ENCODE measurements at places on chromosomes 12 and 14. TPM values are rescaled to one million over a fixed set of nuclear protein-coding genes. Genes with fewer than 3 reads are reported as not detected.

- no peaks in the 10 kb centered on the region for H3K4me1 ChIP-seq
- DNase-seq: no peak
- no peak overlapping the region for H3K27ac ChIP-seq
- no peaks in the 10 kb centered on the region for H3K36me3 ChIP-seq
- H3K27me3 ChIP-seq: no peaks in the 10 kb centered on the region
Measured at GRCh38 chr12:51636581-51636980, 45.5 kb downstream of the SCN8A start.

- no peaks in the 10 kb centered on the region for H3K4me1 ChIP-seq
- no peak overlapping the region for H3K27ac ChIP-seq
- no peaks in the 10 kb centered on the region for H3K36me3 ChIP-seq
- no peak overlapping the region for H3K4me3 ChIP-seq
- no peak for DNase-seq
- no peaks in the 10 kb centered on the region for H3K27me3 ChIP-seq
Measured at GRCh38 chr12:67048371-67048770, 220.8 kb upstream of the CAND1 start.

- peak overlapping the region; percentile 48 for H3K4me3 ChIP-seq
- peak overlapping the region; percentile 92 for H3K27ac ChIP-seq
- H3K36me3 ChIP-seq: no peaks in the 10 kb centered on the region
- peaks cover 82% of the 10 kb centered on the region for H3K4me1 ChIP-seq
Measured at GRCh38 chr12:45235087-45236025, 19.5 kb downstream of the ANO6 start.

DNA sequence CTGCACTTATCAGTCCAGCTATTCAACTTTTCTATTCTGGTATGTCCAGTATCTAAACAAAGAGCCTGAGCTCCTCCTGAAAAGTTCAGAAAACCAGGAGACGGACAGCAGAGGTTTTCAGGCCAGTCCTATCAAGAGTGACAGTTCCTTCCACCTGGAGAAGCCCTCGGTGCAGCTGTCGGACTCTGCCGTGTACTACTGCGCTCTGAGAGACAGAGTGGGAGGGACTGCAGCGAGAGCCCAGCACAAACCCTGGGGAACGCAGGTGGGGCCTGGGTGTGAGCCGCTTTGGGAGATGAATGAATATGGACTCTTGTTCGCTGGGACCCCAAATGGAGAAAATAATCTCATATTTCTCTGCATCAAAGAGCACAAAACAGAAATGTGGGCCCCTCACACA, 329.8 kb upstream of the OR4E1 start:
- DNase-seq: no peak
- no peaks in the 10 kb centered on the region for H3K4me1 ChIP-seq
- no peak overlapping the region for H3K4me3 ChIP-seq
- H3K36me3 ChIP-seq: no peaks in the 10 kb centered on the region
- no peak overlapping the region for H3K27ac ChIP-seq

- DNase-seq: no peak
- H3K27ac ChIP-seq: peak overlapping the region; percentile 64
- peaks cover 28% of the 10 kb centered on the region for H3K4me1 ChIP-seq
- no peaks in the 10 kb centered on the region for H3K36me3 ChIP-seq
- H3K4me3 ChIP-seq: no peak overlapping the region
- H3K27me3 ChIP-seq: no peaks in the 10 kb centered on the region
Measured at GRCh38 chr14:95488376-95489213, 27.9 kb downstream of the SYNE3 start.

GRCh38 chr12:130832561-130833209, 6.4 kb downstream of the STX2 start:
- H3K27ac ChIP-seq: no peak overlapping the region
- H3K36me3 ChIP-seq: no peaks in the 10 kb centered on the region
- no peak for DNase-seq
- H3K4me1 ChIP-seq: no peaks in the 10 kb centered on the region
- no peak overlapping the region for H3K4me3 ChIP-seq
- no peaks in the 10 kb centered on the region for H3K27me3 ChIP-seq

RFX4 gene
- total RNA-seq: not detected

All from thoracic aorta (tissue), 2 donors.